T-helper 17 cell (primary cell): ENCODE measurements at places on chromosomes 2 and 18. TPM values are rescaled to one million over a fixed set of nuclear protein-coding genes. Genes with fewer than 3 reads are reported as not detected.

DNA sequence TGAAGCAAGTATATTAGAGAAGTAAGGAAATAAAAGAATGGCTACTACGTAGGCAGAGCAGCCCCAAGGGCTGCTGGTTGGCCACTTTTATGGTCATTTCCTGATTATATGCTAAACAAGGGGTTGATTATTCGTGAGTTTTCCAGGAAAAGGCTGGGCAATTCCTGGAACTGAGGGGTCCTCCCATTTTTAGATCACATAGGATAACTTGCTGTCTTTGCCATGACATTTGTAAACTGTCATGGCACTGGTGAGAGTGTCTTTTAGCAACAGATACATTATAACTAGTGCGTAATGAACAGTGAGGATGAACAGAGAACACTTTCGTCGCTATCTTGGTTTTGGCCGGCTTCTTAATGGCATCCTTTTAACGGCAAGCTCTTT lies 2.6 kb upstream of the UBE2F start:
- DNase-seq = no peak

DNA sequence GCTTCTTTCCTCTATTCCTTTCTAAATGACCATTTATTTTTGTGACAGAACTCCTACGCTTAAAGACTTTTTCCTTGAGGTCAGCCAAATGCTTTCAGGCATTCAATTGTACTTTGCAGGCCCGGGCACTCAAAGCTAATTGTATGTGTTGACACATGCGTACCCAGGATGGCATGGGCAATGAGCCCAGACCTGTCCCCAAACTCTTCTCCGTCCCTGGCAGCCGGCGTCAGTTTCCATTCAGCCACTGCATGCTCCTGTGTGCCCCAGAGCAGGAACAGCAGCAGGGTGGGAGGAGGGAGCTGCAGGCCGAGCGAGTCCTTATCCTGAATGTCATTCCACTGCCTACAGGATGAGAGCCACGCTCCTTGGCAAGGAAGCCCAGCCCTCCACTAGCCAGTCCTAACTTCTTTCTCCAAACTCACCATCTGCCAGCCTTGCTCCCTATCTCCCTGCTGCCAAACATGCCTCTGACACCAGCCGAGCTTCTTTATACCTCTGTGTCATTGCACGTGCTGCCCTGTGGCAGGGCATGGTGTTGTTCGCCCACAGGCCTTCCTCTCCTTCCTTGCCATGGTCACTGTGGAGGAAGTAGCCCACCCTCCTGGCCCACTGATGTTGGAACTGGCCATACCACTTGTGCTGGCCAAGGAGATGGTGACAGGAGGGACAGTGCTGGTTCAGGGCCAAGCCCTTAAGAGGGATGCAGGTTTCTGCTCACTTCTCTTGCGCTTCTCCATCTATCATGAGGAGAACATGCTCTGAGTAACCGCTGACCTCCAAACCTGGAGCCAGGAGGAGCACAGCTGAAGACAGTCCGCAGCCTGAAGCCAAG lies 116.9 kb upstream of the FHL2 start:
- DNase-seq = no peak

MYO7B gene
- 0.23 TPM for total RNA-seq

LIMS3 gene
- 1.3 TPM for total RNA-seq

PDCD1 gene
- total RNA-seq = 8.1 TPM
